Uterus (tissue), 4 donors: ENCODE measurements at places on chromosomes 6 and 20. TPM values are rescaled to one million over a fixed set of nuclear protein-coding genes. Genes with fewer than 3 reads are reported as not detected.

GRCh38 chr6:100160930-100161329 is 166.9 kb upstream of the MCHR2 start:
- DNase-seq: no peak
- H3K27ac ChIP-seq: no peak overlapping the region
- no peaks in the 10 kb centered on the region for H3K36me3 ChIP-seq
- H3K27me3 ChIP-seq: no peaks in the 10 kb centered on the region

The SNAI1 gene
- total RNA-seq: 1.0 TPM

- peaks cover 4% of the 10 kb centered on the region for H3K4me1 ChIP-seq
- H3K27ac ChIP-seq: peak overlapping the region; percentile 3
- H3K36me3 ChIP-seq: no peaks in the 10 kb centered on the region
- H3K4me3 ChIP-seq: no peak overlapping the region
These were observed 330.8 kb upstream of the PREP start for GRCh38 chr6:105733556-105734162.

The TFAP2B gene
- not detected for total RNA-seq

GRCh38 chr6:87349896-87350295 is 5.3 kb downstream of the C6orf163 start:
- H3K27ac ChIP-seq: no peak overlapping the region
- no peak overlapping the region for H3K4me3 ChIP-seq
- no peaks in the 10 kb centered on the region for H3K36me3 ChIP-seq

- no peaks in the 10 kb centered on the region for H3K36me3 ChIP-seq
- no peak overlapping the region for H3K4me3 ChIP-seq
- no peak overlapping the region for H3K27ac ChIP-seq
- H3K27me3 ChIP-seq: no peaks in the 10 kb centered on the region
These were observed 37.6 kb downstream of the STK35 start for GRCh38 chr20:2139250-2139649.

The FKBP1C gene
- not detected for total RNA-seq

DNA sequence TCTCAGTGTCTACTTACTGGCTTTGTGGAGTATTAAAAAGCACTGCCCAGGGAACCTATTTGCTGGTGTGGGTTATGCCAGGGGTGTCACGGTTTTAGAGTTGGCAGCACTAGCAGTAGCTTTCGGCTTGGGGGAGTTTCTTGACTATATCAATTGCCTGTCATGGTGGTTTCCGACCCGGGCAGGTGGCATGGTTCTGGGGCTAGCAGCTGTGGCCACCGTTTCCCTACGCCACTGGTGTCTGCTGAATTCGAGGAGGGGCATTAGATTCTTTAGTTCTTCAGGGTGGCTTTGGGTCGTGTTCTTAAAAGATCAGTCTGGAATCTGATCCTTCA is 55.6 kb upstream of the FOXC1 start:
- no peak for DNase-seq
- H3K4me1 ChIP-seq: no peaks in the 10 kb centered on the region
- no peak overlapping the region for H3K27ac ChIP-seq
- no peak overlapping the region for H3K4me3 ChIP-seq
- no peaks in the 10 kb centered on the region for H3K27me3 ChIP-seq
